T-helper 1 cell (primary cell): ENCODE measurements at places on chromosomes 7 and 10.

DNA sequence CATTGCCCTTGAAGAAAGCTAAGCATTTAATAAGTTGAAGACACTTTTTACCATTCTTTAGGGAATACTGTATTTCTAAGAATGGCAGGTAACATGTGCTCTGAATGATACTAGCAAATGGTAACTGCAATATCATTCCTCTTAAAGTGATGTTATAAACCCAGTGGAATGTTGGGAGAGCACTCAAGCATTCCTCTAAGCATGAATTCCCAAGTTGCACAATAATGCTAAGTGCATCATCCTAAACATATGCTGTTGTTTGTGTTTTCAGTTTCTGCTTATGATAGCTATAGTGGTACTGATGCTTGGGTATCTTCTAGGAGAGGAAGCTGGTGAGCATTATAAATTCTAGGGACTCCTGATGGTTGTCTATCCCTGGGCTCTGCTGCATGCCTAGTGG, 673.9 kb downstream of the PHTF2 start:
- DNase-seq = no peak

DNA sequence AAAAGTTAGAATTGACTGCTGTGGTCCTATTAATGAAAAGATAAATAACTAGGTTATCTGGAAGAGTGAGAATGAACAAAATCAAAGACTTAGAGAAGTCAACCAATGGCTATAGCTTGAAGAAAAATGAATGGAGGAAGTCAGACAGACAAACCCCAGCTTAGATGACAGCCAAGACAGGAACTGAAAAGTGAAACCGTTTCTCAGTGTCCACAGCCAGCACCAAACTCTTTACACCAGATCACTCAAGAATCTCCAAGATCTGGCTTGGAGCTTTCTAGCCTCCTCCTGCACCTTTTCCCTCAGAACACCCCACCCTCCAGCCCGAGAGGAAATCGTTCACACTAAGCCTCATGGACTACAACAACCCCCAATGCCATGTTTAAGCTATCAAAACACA, 167.0 kb downstream of the SFMBT2 start:
- DNase-seq = no peak

GRCh38 chr10:60206735-60207134, 182.9 kb downstream of the ANK3 start:
- DNase-seq = no peak

- DNase-seq = no peak
Observed at GRCh38 chr10:73765066-73765465, 16.8 kb upstream of the CHCHD1 start.

DNA sequence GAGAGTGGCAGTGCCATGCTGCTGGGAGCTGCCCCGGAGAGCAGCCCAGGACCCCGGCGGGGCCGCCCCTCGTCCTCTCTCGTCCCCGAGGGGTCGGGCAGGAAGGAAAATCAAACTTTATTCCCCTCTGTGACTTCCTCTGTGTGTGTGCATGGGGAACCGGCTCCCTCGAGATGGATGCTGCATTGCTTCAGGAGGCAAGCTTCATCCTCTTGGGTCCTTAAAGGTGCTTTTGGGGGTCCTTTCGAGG, 726 bp downstream of the MCU start:
- DNase-seq = no peak

GRCh38 chr10:17233286-17233991, 5.4 kb downstream of the VIM start:
- DNase-seq = no peak
